T-helper 22 cell (primary cell): ENCODE measurements at places on chromosomes 4 and X.
A peak's percentile ranks its signal among the peaks of the same experiment; 100 is the strongest.

DNA sequence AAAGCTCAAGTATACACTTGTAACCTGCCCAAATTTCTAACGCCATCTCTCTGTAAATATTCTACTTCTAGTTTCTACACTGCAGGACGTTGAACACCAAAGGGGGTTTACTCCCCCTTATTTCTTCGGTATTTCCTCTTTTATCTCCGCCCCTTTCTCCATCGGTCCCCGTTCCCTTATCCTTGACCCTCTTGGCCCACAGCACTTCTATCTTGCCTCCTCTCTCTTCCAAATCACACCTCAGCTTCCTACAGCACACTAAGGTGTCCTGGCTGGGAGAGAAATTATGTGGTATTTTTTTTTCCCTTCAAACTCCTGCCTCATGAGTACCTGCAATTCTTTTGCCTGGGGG is 715 bp downstream of the ZMAT1 start:
- DNase-seq, result no peak

DNA sequence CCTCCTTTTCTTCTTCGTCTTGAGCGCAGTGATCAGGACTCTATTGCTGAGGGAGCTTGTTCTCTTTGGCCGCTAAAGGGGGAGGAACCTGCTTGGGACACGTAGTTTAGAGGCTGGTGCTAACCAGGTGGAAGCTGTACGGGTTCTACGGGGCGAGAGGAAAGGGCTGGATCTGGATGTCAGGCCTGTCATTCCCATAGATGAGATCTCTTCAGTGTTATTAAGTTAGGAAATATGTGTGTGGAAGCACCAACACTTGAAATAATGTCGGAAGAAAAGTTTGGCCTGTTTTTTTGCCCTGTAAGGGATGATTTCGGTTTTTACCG is 643 bp downstream of the SRP72 start:
- no peak for DNase-seq

- DNase-seq, result peak; percentile 63
These were observed at the start of gene HPGD for GRCh38 chr4:174522183-174523024. HPGD (minus strand) TSS chr4:174522488; CDS start chr4:174522451, 37 bp downstream.

DNA sequence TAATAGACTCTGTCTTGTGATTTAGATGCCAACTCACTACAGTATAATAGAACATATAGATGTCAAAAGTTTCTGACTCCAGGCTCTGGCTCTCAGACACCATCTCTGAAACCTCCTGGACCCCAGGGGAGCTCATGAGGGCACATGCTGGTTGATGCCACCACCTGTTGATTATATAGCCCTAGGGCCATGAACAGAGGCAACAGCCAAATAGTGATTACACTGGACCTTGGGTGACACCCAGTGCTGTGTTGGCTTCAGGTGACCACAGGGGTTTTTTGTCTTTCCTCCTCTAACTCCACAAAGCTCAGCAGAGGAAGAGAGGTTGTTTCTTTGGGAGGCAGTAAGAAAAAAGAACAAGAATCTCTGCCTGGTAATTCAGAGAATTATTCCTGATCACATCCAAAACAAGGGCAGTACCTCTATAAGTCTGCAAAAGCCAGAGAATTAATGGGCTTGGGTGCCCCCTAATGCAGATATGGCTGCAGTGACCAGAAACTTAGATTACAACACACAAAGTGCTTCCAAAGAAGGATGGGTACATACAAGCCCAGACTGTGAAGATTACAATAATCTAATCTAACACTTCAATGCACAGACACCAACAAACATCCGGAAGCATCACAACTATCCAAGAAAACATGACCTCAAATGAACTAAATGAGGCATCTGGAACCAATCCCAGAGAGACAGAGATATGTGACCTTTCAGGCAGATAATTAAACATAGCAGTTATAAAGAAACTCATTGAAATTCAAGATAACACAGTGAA is 1920.6 kb downstream of the ARAP2 start:
- no peak for DNase-seq

DNA sequence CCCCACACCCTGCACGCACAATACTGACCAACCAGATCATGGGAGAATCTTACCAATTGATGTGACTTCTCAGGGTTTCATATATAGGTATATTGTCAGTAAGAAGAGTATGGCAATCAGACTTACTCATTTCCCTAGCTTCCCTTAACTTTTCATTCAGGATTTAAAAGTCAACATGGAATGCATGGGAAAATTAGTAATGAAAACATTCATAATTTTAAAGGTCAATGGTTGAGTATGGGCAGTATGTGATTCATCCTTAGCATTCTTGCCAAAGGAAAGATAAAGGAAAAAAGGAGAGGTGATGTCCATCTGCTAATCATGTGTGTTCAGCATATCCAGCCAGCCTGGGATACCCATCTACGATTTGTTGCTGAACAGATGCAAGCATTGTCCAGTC is 4.0 kb downstream of the DIPK2B start:
- DNase-seq, result no peak

DNA sequence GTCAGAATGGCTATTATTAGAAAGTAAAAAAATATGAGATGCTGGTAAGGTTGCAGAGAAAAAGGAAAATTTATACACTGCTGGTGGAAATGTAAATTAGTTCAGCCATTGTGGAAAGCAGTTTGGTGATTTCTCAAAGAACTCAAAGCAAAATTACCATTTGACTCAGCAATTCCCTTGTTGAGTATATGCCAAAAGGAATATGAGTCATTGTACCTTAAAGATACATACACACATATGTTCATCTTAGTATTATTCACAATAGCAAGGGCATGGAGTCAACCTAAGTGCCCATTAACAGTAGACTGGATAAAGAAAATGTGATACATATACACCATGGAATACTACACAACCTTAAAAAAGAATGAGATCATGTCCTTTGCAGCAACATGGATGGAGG is 148.2 kb downstream of the COMMD8 start:
- DNase-seq, result no peak

- no peak for DNase-seq
These were observed 80.8 kb downstream of the NPFFR2 start for GRCh38 chr4:72112514-72113156.

GRCh38 chrX:24777660-24778059 is 83.9 kb downstream of the POLA1 start:
- DNase-seq, result no peak

- no peak for DNase-seq
These were observed 96.5 kb downstream of the PDGFC start for GRCh38 chr4:156875055-156875454.

DNA sequence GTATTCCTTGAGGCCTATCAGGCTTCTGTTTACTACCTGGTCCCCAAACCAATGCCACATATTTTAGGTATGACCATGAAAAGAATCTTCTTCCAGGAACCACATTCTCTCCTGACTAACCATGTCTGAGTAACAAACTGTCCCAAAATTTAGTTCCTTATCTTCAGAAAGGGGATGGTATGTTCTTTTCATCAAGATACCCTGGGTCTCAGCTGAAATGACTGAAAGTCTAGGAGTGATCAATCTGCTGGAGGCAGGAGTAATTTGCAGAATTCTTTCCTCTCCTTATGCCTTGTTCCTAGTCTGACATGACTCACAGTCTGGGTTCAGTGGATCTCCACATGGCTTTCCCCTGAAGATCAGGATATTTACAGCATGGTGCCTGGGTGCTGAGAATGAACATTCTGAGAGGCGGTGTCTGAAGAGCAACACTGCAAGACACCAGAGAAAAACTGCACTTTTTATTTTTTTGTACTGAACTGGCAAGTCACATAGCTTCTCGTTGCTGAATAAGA is 665.5 kb downstream of the TLL1 start:
- no peak for DNase-seq

DNA sequence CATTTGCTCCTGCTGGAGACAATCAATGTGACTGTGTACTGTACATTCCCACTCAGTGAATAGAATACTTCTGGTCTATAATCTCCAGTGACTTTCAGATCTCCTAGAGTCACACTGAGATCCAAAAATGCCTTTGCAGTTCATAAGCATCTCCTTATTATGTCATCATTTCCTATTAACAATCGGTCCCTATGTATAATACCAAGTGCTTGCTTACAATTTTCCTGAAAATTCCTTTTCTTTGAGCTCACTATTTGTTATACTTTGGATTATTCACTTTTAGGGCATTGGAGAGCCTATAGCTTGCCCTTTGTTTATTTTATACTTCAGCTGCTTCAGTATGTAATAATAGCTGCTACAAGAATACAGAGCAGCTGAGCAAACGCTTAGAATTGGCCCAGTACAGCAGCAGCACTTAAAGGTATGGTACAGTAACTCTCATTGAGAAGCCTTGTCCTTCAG is 313.0 kb downstream of the DCTD start:
- DNase-seq, result no peak
